ENCODE measurements at places on chromosomes 12 and 14. TPM values are rescaled to one million over a fixed set of nuclear protein-coding genes. Genes with fewer than 3 reads are reported as not detected.
A peak's percentile ranks its signal among the peaks of the same experiment; 100 is the strongest.

The CLEC9A gene
- not detected for polyA plus RNA-seq

- H3K27ac ChIP-seq = peak overlapping the region; percentile 87
- DNase-seq = peak; percentile 94
- peak overlapping the region; percentile 67 for H3K4me3 ChIP-seq
- no peaks in the 10 kb centered on the region for H3K27me3 ChIP-seq
Observed at GRCh38 chr14:104826189-104826860, 25.4 kb downstream of the ZBTB42 start.

The RAPGEF3 gene
- polyA plus RNA-seq = 1.6 TPM

DNA sequence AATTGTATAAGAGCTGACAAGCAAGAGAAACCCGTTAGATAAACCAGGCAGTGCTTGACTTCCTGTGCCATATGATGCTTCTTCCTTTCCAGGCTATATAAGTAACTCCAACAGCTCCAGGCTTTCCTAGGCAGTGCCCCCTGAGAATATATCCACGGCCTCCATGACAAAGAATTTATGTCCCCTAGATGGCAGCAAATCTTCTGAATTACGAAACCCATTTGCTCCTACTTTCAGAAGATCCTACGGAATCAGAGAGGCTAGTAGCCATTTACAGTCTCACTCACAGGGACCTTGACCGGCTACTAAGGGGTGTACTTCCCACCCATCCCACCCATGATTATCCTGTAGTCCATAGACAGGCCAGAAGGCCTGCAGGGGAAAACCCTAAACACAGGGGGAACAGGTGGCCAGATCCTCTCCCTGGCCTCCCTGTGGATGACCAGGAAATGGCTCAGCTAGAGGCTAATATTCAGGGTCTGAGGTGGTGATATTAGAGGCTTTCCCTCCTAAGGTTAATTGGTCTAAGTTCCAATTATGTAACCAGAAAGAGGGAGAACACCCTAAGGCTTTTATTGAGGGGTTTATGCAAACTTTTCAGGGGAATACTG lies 77.2 kb upstream of the DCD start:
- H3K27me3 ChIP-seq = no peaks in the 10 kb centered on the region
- no peak overlapping the region for H3K27ac ChIP-seq
- H3K36me3 ChIP-seq = no peaks in the 10 kb centered on the region
- DNase-seq = peak; percentile 53
- no peak overlapping the region for H3K4me3 ChIP-seq

DNA sequence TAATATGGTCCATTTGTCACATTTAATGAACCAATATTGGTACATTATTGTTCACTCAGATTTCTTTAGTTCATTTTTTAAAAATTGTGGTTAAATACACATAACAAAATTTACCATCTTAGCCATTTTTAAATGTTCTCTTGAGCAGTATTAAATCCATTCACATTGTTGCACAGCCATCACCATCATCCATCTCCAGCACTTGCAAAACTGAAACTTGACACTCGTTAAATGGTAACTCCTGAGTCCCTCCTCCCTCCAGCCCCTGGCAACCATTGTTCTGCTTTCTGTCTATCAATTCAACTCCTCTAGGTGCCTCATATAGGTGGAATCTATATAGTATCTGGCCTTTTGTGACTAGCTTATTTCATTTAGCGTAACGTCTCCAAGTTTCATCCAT lies 86.4 kb downstream of the ACACB start:
- H3K4me1 ChIP-seq = no peaks in the 10 kb centered on the region
- no peak overlapping the region for H3K4me3 ChIP-seq
- no peaks in the 10 kb centered on the region for H3K27me3 ChIP-seq
- H3K27ac ChIP-seq = no peak overlapping the region

The PSME2 gene
- polyA plus RNA-seq = 178 TPM

GRCh38 chr12:97267594-97268202 lies 194.9 kb upstream of the RMST start:
- H3K4me1 ChIP-seq = no peaks in the 10 kb centered on the region
- H3K36me3 ChIP-seq = no peaks in the 10 kb centered on the region
- H3K27me3 ChIP-seq = no peaks in the 10 kb centered on the region
- H3K27ac ChIP-seq = no peak overlapping the region
- no peak for DNase-seq

DNA sequence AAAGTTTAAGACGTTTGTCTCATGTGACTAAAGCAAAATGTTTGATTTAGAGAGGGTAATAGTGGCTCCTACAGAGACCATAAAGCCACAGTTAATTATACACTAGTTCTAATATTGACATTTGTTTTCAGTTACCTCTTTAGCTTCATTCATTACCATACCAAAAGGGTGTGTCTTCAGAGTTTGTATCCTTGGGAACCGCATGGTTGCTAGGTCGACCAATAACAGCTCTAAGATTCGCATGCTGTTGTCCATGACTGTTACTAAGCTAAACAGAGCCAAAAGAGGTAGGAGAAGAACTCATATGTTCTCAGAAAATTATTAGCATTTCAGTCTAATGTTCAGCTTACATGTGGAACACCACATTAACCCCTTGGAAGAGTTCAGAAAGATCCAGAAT lies 36.2 kb upstream of the ETNK1 start:
- no peaks in the 10 kb centered on the region for H3K27me3 ChIP-seq
- H3K36me3 ChIP-seq = no peaks in the 10 kb centered on the region
- DNase-seq = peak; percentile 55
- no peak overlapping the region for H3K4me3 ChIP-seq
- H3K4me1 ChIP-seq = no peaks in the 10 kb centered on the region

- H3K4me3 ChIP-seq = no peak overlapping the region
- DNase-seq = no peak
- no peaks in the 10 kb centered on the region for H3K27me3 ChIP-seq
Observed at GRCh38 chr14:60771117-60771516, 36.6 kb downstream of the MNAT1 start.

DNA sequence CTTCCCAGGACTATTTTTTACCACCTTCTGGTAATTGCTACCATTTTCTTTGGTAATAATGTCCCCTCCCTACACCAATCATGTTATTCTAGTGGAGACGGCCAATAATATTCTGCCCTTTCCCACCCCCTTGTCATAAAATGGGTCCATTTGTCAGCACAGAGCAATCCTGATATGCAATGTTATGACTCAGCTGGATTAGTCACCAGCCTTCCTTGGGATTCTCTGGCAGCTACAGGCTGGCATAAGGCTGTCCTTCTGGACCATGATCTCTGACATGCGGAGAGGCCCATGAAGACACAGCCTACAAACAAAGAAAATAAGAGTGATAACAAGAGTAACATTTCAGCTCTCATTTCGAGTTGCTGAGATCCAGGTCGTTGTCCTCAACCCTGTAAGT lies 222.0 kb upstream of the CPNE8 start:
- H3K27me3 ChIP-seq = no peaks in the 10 kb centered on the region
- no peak overlapping the region for H3K4me3 ChIP-seq
- DNase-seq = peak; percentile 72

DNA sequence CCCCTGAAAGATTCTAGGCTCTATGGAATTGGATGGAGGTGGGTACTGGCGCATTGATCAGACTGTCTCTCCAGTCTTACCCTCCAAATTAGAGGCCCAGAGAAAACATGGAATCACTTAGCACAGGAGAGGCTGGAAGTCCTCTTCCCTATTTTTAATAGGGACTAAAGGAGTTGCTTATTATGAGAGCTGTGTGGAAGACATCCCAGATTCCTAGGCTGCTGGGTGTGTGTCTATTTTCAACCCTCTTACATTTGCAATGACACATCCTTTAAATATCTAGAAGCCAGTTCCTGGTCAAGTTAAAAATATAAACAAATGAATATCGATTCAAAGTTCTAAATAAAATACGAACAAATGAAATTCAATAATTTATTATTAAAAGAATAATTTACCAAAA lies 58.3 kb upstream of the ARID2 start:
- no peaks in the 10 kb centered on the region for H3K27me3 ChIP-seq
- no peak overlapping the region for H3K4me3 ChIP-seq
- H3K4me1 ChIP-seq = no peaks in the 10 kb centered on the region
- DNase-seq = no peak

The HOXC4 gene
- 4.8 TPM for polyA plus RNA-seq

GRCh38 chr12:54601841-54602240 lies 13.4 kb upstream of the PPP1R1A start:
- no peak overlapping the region for H3K4me3 ChIP-seq
- H3K27me3 ChIP-seq = peaks cover 6% of the 10 kb centered on the region
- no peaks in the 10 kb centered on the region for H3K4me1 ChIP-seq
- no peak overlapping the region for H3K27ac ChIP-seq
- peak; percentile 35 for DNase-seq

The CDC42BPB gene
- 9.4 TPM for polyA plus RNA-seq

The ASCL4 gene
- polyA plus RNA-seq = not detected

The PROX2 gene
- 0.50 TPM for polyA plus RNA-seq

- no peaks in the 10 kb centered on the region for H3K27me3 ChIP-seq
- no peaks in the 10 kb centered on the region for H3K36me3 ChIP-seq
- DNase-seq = no peak
- no peaks in the 10 kb centered on the region for H3K4me1 ChIP-seq
- no peak overlapping the region for H3K4me3 ChIP-seq
Observed at GRCh38 chr12:42059127-42059526, 85.5 kb downstream of the GXYLT1 start.

- H3K27ac ChIP-seq = peak overlapping the region; percentile 45
- H3K4me3 ChIP-seq = no peak overlapping the region
- H3K27me3 ChIP-seq = no peaks in the 10 kb centered on the region
Observed at GRCh38 chr12:54229624-54230212, 40.9 kb upstream of the SMUG1 start.

The SPTB gene
- 1.7 TPM for polyA plus RNA-seq

GRCh38 chr14:71588028-71588427 lies 344.2 kb upstream of the RGS6 start:
- peaks cover 13% of the 10 kb centered on the region for H3K4me1 ChIP-seq
- no peak overlapping the region for H3K4me3 ChIP-seq
- H3K27me3 ChIP-seq = no peaks in the 10 kb centered on the region
- H3K27ac ChIP-seq = peak overlapping the region; percentile 10
- no peaks in the 10 kb centered on the region for H3K36me3 ChIP-seq
- peak; percentile 11 for DNase-seq

GRCh38 chr14:88426271-88426670 lies 40.8 kb downstream of the SPATA7 start:
- H3K4me3 ChIP-seq = no peak overlapping the region
- H3K4me1 ChIP-seq = no peaks in the 10 kb centered on the region
- no peak overlapping the region for H3K27ac ChIP-seq
- no peak for DNase-seq

DNA sequence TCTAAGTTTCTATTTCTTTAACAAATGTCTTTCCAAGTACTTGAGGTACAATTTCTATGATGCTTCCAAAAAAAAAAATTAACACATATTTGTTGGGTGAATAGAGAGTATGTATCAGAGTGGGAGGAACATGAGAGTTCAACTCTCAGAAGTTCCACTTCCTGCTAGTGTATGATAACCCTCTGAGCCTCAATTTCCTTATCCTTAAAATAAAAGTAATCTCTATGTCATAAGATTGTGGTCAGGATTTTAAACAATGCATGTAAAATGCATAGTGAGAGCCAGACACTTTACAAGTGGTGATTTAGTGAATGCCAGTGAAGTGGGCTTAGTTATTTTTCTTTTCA lies 270.3 kb upstream of the AMIGO2 start:
- no peak for DNase-seq
- H3K27me3 ChIP-seq = no peaks in the 10 kb centered on the region
- peaks cover 7% of the 10 kb centered on the region for H3K4me1 ChIP-seq

DNA sequence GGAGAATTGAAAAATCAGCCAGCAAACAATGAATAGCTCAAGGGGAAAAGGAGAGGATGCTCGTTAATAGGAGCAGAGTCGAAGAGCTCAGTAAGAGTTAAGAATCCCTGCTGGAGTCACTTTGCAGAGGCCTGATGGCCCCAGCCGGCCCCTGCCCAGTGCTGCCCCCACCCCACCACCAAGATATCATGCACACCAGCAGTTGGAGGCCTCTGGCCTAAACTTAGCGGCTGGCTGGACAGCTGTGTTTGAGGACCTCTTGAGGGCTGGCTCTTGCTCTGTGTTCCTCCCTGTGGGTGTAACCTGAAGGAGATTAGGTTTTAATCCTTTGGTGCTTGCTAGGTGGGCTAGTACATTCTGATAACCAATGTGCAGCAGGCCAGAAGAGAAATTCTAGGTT lies 142.0 kb downstream of the PLXNC1 start:
- H3K4me3 ChIP-seq = no peak overlapping the region
- H3K27me3 ChIP-seq = peaks cover 8% of the 10 kb centered on the region
- peaks cover 18% of the 10 kb centered on the region for H3K4me1 ChIP-seq

The ACTR10 gene
- 118 TPM for polyA plus RNA-seq

The CYP27B1 gene
- 0.89 TPM for polyA plus RNA-seq

The ADGRD1 gene
- 12.7 TPM for polyA plus RNA-seq

The SIRT4 gene
- polyA plus RNA-seq = 5.5 TPM

The MANSC1 gene
- polyA plus RNA-seq = 15.4 TPM

The VDR gene
- polyA plus RNA-seq = 4.9 TPM
